ENCODE measurements at places on chromosomes 6 and 20.

- no peak for DNase-seq
Observed at GRCh38 chr6:32815996-32816395, 806 bp downstream of the HLA-DOB start.

- DNase-seq = no peak
Observed at GRCh38 chr6:28920281-28920680, 3.5 kb downstream of the TRIM27 start.

- DNase-seq = no peak
Observed at GRCh38 chr6:39188571-39188970, 40.7 kb downstream of the KCNK5 start.

- DNase-seq = peak; percentile 55
Observed at GRCh38 chr6:34027445-34027936, 118.4 kb downstream of the GRM4 start.

DNA sequence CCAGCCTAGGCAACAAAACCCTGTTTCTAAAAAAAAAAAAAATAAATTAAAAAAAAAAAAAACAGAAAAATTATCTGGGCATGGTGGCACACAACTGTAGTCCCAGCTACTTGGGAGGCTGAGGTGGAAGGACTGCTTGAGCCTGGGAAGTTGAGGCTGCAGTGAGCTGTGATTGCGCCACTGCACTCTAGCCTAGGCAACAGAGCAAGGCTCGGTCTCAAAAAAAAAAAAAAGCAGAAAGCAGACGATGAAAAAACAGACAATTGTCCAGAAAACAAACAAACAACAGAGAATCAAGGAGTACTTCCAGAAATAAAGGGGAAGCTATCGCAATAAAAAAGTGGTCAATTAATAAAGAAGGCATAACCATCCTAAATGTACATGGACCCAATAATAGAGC is 229.4 kb downstream of the GMDS start:
- DNase-seq = no peak

DNA sequence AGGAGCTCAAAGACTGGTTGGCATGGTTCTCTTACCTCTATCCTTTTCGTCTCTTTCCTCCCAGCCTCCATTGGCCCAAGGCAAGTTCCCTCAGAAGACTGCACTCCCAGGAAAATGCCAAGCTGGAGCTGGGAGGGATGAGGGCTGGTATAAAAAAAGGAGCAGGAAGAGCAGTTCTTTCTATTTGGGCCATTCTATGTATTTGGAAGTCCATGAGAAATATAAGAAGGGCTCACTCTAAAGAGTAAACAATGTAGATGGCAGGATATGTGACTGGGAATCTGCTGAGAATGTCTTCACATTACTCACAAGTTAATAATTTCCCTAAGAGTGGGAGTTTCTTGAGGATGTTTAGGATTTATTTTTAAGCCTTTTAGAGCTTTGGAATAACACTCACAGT is 36.6 kb upstream of the ADTRP start:
- DNase-seq = no peak

- no peak for DNase-seq
Observed at GRCh38 chr6:69827276-69827893, 30.6 kb upstream of the LMBRD1 start.

GRCh38 chr6:170233286-170234205 is 57.3 kb downstream of the DLL1 start:
- no peak for DNase-seq

GRCh38 chr6:37538107-37538506 is 38.4 kb upstream of the CCDC167 start:
- DNase-seq = no peak
